ENCODE measurements at places on chromosomes 2 and 18. TPM values are rescaled to one million over a fixed set of nuclear protein-coding genes. Genes with fewer than 3 reads are reported as not detected.

DNA sequence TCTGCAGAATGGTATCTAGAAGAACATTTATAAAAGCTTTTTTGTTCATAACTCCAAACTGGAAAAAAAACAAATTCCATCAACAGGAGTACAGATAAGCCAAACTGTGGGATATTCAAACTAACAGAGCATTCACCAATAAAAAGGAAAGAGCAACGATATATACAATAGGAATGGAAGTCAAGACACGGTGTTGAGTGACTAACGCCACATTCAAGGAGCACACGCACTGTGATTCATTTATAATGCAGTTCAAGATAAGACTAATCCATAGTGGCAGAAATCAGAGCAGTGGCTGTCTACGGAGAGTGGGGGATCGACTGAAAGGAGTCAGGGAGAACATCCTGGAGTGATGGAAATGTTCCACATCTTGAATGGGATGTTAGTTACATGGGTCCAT, 70.7 kb downstream of the CABYR start:
- H3K27me3 ChIP-seq = no peaks in the 10 kb centered on the region
- no peak overlapping the region for H3K4me3 ChIP-seq
- no peak overlapping the region for H3K27ac ChIP-seq
- no peak for DNase-seq
- no peaks in the 10 kb centered on the region for H3K36me3 ChIP-seq
- peaks cover under 1% of the 10 kb centered on the region for H3K4me1 ChIP-seq

The GAD1 gene
- total RNA-seq = 0.36 TPM

DNA sequence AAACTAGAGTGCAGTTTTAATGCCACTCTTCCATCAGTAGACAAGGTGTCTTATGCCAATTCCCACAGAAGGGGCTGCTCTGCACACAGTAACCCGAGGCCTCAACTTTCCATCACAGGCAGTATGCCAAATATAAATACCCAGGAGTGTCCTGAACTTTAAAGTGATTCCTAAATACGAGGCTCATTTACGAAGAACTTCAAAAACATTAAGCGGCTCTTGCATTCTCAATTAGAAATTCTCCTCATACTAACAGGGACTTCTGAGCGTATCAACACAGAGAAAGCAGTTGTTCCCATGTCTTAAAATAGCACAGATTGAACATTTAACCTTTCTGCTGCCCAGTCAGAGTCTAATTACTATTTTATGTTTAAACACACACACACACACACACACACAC, 638.6 kb downstream of the ERBB4 start:
- H3K4me1 ChIP-seq = no peaks in the 10 kb centered on the region
- no peaks in the 10 kb centered on the region for H3K36me3 ChIP-seq
- no peak overlapping the region for H3K27ac ChIP-seq
- no peak overlapping the region for H3K4me3 ChIP-seq

The KIAA2012 gene
- 0.27 TPM for total RNA-seq

- DNase-seq = no peak
- no peak overlapping the region for H3K27ac ChIP-seq
- peak overlapping the region; percentile 29 for H3K4me3 ChIP-seq
- peaks cover 7% of the 10 kb centered on the region for H3K4me1 ChIP-seq
- no peaks in the 10 kb centered on the region for H3K36me3 ChIP-seq
Measured at GRCh38 chr2:98935111-98935770, 784 bp downstream of the CRACDL start.

DNA sequence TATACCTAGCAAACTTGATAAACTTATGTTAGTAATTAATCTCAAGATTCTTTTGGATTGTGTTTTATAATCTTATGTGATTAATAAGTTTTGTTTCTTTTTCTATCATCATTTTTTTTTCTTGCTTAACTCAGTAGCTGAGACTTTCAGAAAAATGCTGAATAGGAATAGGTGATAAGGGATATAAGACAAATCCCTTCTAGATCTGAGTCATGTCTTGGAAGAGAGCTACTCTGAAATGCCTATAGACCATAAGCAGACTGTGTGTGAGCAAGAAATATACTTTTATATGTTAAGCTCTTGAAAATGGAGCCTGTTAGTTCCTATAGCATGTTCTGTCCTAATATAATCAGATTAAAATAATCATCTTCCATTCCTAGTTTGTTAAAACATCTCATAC, 29.6 kb downstream of the CYBRD1 start:
- DNase-seq = no peak
- H3K4me3 ChIP-seq = no peak overlapping the region
- H3K4me1 ChIP-seq = no peaks in the 10 kb centered on the region

GRCh38 chr18:470661-471501, 29.6 kb downstream of the COLEC12 start:
- no peak for DNase-seq
- H3K27me3 ChIP-seq = no peaks in the 10 kb centered on the region
- H3K4me1 ChIP-seq = peaks cover 8% of the 10 kb centered on the region
- no peak overlapping the region for H3K4me3 ChIP-seq

GRCh38 chr2:64914735-64915509, 74.3 kb upstream of the SLC1A4 start:
- H3K36me3 ChIP-seq = no peaks in the 10 kb centered on the region
- no peaks in the 10 kb centered on the region for H3K4me1 ChIP-seq
- no peak overlapping the region for H3K27ac ChIP-seq
- no peak overlapping the region for H3K4me3 ChIP-seq
- no peak for DNase-seq

The AGXT gene
- not detected for total RNA-seq

The CDH2 gene
- 14.1 TPM for total RNA-seq

GRCh38 chr18:57437766-57438671, 2.8 kb downstream of the ONECUT2 start:
- peaks cover 2% of the 10 kb centered on the region for H3K27me3 ChIP-seq
- H3K36me3 ChIP-seq = no peaks in the 10 kb centered on the region
- no peak overlapping the region for H3K4me3 ChIP-seq

The CRYBA2 gene
- not detected for total RNA-seq

DNA sequence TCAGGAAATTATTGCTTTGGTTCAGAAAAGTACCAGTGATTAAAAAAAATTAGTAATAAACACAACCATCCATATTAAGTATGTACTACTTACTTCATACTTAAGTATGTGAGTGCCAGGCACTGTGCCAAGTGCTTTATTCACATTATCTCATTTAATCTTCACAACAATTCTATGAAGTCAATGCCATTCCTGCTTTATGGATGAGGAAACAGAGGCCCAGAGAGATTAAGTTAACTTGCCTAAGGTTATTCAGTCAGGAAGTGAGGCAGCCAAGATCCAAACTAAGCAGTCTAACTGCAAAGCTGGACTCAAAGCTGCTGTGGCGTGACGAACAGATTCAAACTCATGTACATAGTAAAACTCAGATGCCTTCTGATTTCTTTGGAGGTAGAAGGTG, 22.3 kb downstream of the DTNB start:
- H3K4me1 ChIP-seq = no peaks in the 10 kb centered on the region
- no peaks in the 10 kb centered on the region for H3K27me3 ChIP-seq
- no peak overlapping the region for H3K27ac ChIP-seq
- no peaks in the 10 kb centered on the region for H3K36me3 ChIP-seq
- no peak for DNase-seq
- no peak overlapping the region for H3K4me3 ChIP-seq

The ADD2 gene
- total RNA-seq = 1.2 TPM

- no peaks in the 10 kb centered on the region for H3K4me1 ChIP-seq
- no peaks in the 10 kb centered on the region for H3K27me3 ChIP-seq
- no peaks in the 10 kb centered on the region for H3K36me3 ChIP-seq
- DNase-seq = no peak
Measured at GRCh38 chr2:238255636-238256035, 15.8 kb upstream of the HES6 start.

The IAH1 gene
- total RNA-seq = 55.6 TPM

The NEU2 gene
- total RNA-seq = not detected

All from ovary (tissue), 10 donors.